CD4-positive, alpha-beta T cell treated with Interleukin-10 for 1 hour (primary cell): ENCODE measurements at places on chromosomes 13 and 19.

GRCh38 chr13:25171170-25171516 is 945 bp downstream of the AMER2 start:
- DNase-seq = no peak

DNA sequence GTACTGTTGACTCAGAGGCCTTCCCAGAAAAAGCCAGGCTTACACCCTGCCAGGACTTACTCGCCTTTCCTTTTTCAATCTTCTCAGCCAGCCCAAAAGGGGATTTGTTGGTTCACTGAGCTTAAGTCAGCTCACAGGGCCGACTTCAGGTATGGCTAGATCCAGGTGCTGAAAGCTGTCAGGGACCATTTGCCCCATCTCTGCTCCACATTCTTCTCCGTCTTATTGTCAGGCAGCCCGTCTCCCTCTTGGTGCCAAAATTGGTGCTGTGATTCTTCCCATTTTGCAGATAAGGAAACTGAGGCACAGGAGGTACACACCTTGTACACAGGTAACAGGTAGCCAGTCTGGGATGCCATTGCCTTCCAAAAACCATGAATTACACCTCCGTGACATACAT is 2.4 kb downstream of the C19orf38 start:
- no peak for DNase-seq

DNA sequence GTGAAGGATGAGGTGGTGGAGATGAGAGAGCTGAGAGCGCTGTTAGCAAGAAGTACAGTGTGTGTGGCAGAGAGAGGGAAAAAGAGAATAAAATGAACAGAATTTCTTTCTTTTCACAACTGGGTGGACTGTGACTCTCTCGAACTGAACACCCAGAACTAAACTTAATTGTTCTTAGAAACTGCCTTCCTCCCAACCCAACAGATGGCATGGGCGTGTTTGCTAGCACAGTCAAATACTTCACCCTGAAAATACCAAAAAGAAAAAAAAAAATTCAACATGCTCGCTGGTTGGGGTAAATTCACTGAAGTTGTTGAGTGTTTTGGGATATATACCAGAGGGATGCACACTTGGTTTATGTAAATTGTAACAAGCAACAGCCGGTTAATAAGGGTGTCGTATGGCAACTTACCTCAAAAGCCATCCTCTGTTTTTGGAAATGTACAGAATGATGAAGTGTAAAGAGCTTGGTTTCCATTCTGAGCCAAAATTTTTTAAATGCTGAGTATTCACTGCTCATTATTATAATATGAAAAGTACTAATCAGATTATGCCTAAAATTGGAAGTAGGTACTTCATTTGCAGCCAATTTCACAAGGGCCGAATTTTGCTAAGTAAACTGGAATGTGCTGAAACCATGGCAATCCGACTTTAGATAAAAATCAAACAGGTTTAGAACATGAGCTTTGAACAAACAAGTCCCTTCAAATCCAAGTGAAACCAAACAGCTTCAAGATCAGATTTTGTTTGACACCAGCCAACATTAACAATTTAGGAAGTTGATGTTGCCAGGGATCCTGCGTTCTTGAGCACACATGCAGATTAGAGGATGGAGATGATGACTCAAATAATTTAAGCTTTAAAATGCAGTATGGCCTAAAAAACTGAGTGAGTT is 115.8 kb downstream of the ZIC5 start:
- DNase-seq = no peak

- no peak for DNase-seq
Measured at GRCh38 chr19:2022289-2022688, 6.8 kb upstream of the BTBD2 start.

GRCh38 chr19:46602392-46603194 is 1.5 kb downstream of the CALM3 start:
- DNase-seq = peak; percentile 28

DNA sequence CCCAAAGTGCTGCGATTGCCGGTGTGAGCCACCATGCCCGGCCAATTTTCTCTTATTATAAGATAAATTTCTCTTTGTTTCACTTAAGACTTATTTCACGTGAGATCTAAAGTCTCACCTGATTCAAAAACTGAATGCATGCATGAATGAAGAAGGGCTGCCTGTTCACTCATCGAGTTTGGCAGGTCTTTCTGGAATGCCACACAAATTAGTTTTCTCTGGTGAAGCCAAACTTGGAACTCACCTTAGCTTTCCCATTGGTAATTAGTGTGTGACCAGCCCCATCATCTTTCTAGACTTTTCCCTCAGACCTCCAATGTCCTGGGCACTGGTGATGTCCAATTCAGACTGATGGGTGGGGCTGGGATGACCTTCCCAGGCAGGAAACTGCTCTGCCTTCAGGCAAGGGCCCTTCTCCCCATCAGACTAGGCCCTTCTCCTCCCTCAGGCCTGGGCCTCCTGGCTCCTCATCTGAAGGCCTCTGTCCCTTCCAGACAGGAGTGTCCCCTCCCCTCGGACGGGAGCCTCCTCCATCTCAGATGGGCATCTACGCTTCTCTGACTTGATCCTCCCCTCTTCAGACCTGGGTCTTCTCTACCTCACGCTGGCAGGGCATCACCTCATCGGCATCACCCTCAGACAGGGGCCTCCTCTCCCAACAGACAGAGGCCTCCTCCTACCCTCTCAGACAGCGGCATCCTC is 14.4 kb downstream of the C3 start:
- DNase-seq = no peak

DNA sequence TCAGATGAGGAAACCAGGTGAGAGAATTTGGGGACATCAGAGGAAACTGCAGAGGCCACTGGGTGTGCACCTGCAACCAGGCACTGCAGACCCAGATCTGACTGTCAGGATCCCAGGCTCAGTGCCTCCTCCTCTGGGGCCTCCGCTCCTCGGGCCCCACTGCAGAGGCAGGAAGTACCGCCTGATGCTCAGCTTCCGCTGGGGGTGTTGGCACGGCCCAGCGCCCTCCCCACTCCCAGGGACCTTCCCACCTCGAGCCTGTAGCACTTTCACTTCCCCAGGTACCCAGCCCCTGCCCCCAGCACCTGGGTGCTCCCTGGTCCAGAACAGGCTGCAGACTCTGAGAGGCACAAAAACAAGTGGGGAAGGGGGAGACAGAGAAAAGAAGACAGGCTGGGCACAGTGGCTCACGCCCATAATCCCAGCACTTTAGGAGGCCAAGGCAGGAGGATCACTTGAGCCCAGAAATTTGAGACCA is 1.4 kb upstream of the CD37 start:
- DNase-seq = peak; percentile 73

GRCh38 chr19:512547-513365 is 5.5 kb downstream of the TPGS1 start:
- no peak for DNase-seq

DNA sequence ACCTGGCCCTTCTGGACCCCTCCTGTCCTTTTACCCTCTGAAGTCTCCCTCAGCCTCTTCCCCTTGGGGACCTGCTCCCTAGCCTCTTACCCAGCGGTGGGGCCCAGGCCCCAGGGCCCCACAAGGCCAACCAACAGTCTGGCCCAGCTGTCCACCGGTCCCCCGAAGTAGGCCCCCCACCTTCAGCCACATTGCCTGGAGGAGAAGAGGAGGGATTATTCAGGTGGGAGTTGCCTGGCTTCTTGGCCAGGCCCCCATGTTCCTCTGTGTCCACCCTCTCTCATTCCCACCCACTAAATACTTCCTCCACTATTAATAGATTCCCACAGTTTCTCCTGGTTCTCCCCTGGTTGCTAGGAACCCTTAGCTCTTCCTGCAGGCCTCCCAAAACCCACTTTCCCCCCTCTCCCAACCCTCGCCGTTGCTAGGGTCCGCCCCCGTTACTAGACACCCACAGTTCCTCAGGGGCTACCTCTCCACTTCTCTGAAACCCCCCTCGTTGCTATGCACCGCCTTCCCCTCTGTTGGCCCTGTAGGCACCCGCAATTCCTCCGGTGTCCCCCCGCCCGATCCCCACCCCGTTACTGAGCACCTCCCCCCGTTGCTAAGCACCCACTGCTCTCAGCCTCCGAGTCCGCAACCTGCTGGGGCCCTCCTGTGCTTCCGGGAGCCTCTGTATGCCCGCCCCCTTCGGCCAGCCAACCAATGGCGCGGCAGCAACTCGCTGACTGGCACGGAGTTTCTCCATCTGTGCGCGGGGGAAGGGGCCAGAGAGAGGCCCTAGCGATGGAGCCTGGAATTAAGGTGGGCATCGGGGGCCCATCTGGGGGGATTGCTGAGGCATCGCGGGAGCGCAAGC is 2.0 kb downstream of the COQ8B start:
- DNase-seq = peak; percentile 96

DNA sequence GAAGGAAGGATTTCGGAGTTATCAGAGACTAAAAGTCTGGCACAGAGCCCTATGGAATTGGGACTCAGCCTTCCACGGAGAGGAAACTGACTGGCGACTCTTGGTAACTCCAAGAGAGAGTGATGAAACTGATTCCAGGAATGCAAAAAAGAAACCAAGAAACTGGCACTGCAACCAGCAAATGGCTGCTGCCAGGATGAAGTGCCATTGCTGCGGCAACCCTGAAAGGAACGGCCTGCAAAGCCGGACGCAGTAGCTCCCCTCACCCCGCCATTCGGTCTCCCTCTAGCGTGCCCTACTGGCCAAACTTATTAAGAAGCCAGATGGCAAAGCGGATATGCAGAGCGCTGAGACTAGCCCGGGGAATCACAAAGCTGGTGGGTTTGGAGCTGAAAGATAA is 236.0 kb downstream of the PCDH9 start:
- DNase-seq = no peak

- no peak for DNase-seq
Measured at GRCh38 chr13:36428086-36428485, 4.2 kb upstream of the CCNA1 start.

GRCh38 chr13:50684366-50684765 is 159.1 kb downstream of the DLEU7 start:
- no peak for DNase-seq

- no peak for DNase-seq
Measured at GRCh38 chr19:18523841-18524240, 2.0 kb upstream of the ELL start.
